IPS DF 6.9 (cell line): ENCODE measurements at places on chromosomes 4 and X.

- DNase-seq = no peak
These were observed 9.2 kb upstream of the ABLIM2 start for GRCh38 chr4:8167815-8168214.

DNA sequence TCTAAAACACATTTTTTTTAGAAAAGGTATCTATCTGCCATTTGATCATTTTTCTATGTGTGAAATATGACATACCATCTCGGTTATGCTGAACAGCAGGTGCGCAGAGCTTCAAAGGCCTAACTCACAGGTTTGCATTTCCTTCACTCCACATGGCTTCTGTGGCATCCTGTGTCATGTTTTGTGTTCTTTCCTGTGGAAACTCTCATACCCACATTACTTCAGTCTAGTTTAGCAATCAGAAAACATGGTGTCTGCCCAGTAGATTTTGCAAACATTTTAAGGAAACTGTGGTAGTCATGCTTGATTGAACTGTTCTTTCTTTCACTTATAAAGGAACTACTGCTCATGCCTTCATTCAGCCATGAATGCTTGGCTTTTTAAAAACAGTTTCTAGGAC, 11.3 kb upstream of the ARAP2 start:
- DNase-seq = no peak

DNA sequence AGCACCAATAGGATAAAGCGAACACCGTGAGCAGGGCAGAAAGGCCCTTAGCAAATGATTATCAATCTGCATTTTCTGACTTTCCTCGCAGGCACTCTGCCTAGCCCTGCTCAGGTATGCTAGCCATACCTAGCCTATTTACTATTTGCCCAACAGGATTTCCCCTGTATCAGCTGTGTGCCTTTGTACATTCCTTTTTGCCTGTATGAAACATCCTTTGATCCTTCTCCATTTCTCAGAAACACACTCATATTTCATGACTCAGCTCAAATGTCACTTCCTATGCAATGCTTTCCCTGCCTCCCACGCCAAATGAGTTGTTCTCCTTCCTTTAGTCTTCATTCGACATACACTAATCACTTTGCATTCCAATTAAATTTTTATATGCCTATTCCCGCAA, 37.2 kb downstream of the PCDH7 start:
- DNase-seq = no peak

DNA sequence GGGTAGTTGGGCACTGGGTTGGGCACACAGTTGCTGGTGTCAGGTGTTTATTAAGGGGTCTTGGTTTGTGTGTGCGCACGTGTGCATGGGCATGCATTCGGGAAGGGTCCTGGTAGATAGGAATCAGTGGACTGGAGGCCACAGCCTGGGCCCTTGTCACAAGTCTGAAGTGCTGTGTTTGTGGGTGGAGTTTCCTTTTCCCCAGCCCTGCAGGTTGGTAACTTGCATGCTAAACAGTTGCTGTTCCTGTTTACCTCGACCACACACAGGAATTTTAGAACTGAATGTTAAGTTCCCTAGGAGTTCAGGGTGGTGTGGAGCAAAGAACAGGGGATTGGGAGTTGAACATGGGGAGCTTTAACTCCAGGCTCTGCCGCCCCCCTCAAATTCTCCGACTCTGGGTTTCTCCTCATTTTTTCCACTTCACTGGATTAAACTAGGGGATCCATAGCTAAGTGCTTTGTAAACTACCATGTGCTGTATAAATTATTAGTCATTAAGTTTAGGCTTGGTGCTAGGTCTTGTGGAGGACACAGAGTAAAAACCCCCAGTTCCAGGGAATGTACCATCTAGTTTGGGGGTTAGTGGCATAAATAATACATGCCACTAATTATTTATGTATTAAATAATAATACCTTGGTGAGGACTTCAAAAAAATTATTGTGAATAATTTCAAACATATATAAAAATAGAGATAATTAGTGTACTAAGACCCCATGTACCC, 49.0 kb downstream of the STARD8 start:
- no peak for DNase-seq

DNA sequence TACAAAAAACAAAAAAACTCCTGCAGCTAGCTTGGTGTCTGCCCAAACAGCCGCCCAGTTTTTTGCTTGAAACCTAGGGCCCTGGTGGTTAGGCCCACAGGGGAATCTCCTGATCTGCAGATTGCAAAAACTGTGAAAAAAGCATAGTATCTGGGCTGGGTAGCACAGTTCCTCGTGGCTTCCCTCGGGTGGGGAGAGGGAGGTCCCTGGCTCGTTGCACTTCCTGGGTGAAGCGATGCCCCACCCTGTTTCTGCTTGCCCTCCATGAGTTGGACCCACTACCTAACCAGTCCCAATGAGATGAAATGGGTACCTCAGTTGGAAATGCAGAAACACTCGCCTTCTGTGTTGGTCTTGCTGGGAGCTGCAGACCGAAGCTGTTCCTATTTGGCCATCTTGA, 18.6 kb upstream of the BRWD3 start:
- no peak for DNase-seq

GRCh38 chr4:109614015-109614414, 54.0 kb downstream of the MCUB start:
- DNase-seq = no peak

DNA sequence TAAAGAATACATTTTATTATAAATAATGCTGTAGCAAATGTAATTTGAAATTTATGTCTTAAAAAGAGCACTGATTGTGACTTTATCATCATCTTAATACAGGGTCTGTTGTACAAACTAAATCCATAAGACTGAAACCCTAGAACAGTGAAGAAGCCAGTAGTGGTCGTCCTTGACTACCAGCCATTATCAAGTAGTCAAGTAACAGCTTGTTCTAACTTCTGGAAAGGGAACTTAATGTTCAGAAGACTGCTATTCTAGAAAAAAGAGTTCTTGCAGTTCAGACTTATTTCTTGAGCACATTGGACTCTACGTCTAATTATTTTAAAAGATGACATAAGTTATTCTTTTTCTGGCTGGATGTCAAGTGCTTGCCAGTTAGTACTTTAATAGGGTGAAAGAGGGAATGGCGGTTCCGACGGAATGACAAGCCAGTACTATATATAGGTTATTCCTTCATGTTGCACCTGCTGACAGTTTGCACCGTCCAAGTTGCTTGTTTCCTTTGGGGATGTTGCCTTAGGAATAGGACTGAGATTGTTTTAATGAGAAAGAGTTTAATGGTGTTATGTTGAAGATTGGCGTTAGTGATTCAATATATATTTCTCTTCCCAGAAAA, 109.9 kb downstream of the RAPGEF2 start:
- no peak for DNase-seq

DNA sequence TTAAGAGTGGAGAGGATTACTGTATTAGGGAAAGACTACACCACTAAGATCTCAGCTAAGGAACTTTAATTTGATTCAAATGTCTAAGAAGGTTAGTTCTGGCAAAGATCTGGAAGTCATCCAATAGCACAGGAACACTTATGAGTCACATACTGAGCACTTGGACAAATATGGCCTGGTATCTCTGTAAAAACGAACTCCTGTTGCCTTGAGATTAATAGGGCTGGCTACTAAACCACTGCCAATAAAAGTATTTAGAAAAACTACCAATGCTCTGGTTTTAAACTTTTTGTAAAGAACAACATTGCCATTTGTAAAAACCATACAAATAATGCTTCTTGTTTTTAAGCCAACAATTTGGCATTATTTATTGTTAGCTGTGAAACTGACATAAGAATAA, 70.5 kb downstream of the SEC24D start:
- DNase-seq = no peak

GRCh38 chr4:114857831-114858230, 255.6 kb downstream of the NDST4 start:
- no peak for DNase-seq

DNA sequence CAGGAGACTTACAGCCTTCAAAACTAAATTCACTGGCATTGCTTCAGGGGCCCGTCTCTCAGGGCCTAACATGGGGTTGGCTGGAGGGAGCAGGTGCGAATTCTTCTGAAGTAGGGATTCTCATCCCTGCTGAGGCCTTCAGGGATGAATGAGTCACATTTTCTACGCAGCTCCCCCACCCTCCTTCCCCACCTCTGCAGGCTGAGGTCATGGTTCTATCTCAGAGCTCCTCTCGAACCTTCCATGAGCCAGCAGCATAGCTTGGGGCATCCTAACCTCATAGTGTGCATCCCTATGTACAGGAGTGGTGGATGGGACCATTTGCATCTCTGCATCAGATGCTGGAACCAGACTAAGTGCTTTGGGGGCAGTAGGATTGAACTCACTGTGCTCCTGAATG, 309.2 kb downstream of the EVC2 start:
- no peak for DNase-seq

DNA sequence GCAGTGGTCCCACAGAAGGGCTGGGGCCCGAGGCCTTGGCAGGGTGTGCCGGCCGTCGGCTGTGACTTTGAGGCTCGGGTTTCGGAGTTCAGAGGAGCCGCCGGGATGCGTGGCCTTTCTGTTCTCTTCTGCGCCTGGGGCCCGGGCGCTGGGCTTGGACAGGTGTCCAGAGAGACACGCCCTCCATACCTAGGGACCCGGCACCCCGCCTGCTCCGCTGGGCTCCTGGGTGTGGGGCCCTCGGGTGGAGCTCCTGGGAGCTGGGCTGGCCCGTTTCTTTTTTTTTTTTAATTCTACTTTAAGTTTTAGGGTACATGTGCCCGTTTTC, 11.3 kb downstream of the FGFRL1 start:
- no peak for DNase-seq

GRCh38 chr4:185242749-185243533, 33.5 kb downstream of the SNX25 start:
- DNase-seq = no peak

DNA sequence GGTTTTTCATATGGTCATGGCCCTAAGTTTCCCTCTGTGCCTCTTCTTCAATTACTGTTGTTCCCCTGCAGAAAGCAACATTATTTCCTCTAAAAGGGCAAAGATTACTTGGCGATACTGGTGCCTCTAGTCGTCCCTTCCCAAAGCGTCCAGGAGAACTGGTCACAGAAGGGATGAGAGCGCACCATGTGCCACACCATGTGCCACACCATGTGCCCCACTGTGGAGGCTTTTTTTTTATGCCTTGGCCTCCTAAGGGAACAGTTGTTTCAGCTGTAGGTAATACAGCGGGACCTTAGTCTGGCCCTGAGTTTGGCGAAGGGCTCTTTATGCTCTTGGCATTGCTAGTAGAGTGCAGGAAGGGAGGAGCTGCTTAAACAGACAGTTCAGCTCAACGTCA, 11.5 kb upstream of the FGG start:
- DNase-seq = no peak

DNA sequence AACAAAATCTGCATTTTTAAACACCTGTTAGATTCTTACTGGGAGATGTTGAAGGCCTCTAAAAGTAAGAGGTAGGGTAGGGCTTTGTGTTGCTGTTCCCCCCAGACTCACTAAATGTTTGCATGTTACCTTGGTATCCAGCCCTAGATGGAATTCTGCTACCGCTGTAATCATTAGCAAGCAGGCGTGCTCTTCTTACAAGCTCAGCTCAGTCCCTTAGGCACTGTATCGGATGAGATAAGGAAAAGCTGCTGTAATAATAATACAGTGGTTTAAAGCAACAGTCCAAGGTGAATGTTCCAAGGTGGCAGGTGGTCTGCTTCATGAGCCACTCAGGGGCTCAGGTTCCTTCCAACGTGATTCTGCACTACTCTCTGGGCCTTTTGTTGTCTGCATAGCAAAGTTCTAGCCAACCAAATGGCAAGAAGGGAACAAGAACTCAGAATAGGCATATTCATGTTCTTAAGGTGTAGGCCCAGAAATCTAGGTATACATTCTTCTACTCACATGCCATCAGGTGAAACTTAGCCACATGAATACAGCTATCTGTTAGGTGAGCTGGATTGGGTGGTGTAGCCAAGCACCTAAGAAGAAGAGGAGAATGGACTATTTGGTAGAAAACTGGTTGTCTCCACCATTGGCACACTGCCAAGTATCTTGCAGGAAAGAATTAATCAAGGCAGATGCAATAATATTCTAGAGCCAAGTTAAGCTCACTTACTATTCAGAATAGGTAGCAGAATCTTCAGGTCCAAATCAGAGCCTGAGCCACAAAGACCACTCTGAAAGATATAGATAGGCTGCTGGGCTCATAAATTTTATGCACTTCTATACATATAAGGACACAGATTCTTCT, 46.0 kb downstream of the COQ2 start:
- no peak for DNase-seq

- no peak for DNase-seq
These were observed 56.5 kb downstream of the AGA start for GRCh38 chr4:177385576-177386277.

DNA sequence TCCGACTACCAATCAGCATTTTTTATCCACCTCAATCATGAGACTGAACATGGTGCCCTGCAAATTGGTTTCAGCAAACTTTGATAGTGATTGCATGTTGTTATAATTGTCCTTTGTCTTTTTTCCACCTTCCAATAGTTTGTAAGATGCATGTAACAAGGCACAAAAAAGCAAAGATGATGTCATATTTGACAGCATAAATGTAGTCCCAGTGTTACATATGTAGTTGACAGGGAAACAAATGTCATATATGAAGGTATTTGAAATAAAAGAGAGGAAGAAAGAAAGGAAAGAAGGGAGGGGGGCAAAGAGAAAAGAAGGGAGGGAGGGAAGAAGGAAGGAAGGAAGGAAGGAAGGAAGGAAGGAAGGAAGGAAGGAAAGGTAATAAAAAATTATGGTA, 441.7 kb upstream of the CPEB2 start:
- no peak for DNase-seq

DNA sequence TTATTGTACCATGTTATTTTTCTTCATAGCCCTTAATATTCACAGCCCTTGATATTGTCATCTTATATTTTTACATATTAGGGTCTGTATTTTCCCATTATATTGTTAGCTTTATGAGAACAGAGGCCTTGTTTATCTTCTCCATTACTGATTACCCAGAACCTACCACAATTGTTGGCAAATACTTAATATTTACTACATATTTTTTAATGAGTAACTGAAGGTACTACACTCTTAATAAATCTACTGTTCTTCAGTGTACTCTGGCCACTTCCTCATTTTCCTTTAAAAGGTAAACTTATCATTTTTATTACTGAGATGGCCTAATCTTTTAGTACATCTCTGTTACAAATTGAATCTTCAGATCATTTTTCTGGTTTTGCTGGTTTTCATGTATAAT, 133.5 kb downstream of the COL4A5 start:
- no peak for DNase-seq
